ENCODE measurements at places on chromosomes 7 and 10.

DNA sequence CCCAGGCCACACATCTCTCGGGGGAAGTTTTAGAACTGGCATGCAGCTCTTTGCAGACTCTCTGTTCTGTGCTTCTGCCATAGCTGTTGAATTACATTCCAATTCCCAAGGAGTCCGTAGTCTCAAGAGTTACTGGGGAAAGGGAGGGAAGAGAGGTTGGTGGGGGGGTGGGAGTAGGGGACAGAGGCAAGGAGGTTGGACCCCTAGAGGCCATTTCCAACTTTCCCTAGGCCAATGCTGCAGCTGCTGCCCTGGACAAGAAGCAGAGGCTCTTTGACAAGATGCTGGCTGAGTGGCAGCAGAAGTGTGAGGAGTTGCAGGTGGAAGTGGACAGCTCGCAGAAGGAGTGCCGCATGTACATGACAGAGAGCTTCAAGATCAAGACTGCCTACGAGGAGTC lies 23.8 kb downstream of the MYH16 start:
- DNase-seq = no peak

DNA sequence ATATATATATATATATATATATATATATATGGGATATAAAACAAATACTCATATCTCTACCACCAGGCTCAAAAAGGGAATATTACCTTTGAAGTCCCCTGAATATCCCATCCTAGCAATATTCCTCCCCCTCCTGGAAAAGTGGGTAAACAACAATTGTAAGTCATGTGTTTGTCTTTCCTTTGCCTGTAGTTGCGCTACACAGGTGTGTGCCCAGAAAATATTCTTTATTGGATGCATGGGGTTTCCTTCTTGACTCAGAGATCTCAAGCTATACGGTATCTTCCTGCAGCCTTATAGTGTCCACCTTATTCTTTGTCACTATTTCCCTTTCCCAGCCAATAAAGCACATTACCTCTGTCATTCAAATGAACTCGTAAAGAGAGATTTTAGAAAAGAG lies 54.2 kb downstream of the MET start:
- DNase-seq = no peak

DNA sequence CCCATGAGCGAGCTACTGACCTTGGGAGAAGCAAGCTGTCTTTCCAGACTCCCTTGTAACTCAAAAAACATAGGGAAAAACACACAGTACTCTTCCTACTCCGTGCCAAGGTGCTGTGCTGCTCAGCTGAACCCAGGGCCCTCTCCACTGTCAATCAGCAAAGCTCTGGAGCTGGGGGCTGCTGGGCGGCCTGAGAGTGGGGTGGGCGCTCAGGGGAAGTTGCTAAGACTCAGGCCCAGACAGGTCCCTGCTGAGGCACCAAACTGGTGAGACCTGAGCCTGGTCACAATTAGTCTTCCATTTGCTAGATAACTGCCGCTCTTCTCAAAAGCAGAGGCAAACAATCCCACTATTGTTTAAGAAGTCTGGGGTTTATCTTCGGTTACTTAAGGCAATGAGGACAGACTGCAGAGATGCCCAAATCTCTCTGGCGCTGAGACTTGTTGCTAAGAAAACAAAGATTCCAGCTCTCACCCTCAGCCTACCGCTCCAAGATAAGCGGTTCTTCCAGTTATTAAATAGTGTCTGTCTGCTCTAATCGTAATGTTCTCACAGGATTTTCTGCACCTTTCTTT lies 22.0 kb downstream of the STEAP1B start:
- DNase-seq = no peak

DNA sequence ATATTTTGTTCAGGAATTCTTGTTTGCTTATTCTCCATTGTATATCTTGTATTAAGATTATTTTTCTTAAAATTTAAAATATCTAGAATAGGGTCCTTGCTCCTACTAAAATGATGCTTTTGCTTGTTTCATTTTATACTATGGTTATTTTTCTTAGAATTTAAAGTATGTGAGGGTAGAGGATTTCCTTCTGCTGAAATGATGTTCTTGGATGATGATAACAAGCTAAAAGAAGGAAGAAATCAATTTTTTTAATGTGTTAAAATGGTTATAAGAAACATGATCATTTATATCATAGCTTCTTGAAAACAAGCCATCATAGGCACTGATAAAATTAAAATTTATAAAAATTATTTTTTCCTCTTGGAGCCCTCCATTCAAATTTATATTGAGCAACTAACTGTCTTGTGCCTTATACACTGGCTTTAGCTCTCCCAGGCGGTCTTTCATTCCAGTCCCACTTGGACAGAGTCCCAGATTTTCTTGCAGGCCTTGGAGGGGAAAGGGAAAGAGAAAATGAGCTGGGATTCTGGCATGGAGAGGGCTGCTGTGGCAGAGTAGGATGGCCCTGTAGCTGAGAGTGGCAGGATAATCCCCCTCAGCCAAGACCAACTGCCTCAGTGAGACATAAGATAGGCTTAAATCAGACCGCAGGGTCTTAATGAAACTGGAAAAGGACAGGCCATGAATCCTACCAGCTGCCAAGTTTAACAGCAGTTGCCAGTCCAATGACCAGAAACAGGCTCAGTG lies 60.2 kb downstream of the DNAJB9 start:
- no peak for DNase-seq

DNA sequence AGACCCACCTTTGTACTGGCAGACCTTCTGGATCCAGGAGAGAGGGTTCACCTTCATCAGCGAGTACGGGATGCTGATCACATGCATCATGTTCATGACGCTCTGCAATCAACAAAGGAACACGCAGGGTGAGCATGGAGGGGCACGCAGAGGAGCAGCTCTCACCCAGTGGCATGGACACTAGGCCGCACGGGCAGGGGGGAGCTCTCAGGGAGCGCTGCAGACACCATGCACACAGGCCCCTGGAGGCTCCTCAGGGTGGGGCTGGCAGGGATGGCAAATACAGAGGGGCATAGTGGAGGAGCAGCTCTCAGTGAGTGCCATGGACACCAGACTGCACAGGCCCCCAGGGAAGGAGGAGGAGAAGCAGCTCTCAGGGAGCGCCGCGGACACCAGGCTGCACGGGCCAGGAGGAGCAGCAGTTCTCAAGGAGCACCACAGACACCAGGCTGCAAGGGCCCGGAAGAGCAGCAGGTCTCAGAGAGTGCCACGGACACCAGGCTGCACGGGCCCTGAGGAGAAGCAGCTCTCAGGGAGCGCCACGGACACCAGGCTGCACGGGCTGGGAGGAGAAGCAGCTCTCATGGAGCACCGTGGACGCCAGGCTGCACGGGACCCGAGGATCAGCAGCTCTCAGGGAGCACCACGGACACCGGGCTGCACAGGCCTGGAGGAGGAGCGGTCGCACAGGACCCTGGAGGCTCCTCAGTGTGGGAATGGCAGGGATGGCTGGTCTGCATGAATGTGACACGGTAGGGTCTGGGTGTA lies 249.5 kb downstream of the ZMYND11 start:
- DNase-seq = no peak
